ENCODE measurements at places on chromosomes 12 and 14.

DNA sequence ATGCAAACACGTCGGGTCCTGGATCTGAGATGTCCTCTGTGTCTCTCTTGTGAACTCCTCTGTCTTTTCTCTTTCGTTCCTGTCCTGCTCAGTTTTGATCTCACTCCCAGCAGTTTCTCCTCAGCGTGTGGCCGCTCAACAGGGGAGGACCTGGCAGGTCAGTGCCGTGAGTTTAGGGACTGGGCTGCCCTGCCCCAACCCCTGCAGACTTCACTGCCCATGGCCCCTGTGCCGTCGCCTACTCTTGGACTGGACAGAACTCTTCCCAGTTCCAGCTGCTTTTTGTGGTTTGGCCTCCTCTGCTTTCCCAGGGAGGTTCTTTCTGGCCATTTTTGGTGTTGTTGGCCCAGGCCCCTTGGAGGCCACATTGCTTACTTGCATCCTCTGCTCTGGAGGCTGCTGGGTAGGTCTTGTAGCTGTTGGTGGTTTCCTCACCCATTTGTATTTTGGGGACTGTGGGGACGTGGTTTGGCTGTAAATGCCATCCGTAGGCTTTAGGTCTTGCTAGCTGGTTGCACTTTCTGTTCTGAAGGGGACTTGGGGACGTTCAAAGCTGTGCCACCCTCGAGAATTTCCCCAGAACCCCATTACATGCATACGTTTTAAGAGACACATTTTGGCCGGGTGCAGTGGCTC is 20.0 kb upstream of the DNAH10 start:
- no peak for DNase-seq

GRCh38 chr12:8057839-8058238 is 8.3 kb downstream of the C3AR1 start:
- no peak for DNase-seq

- no peak for DNase-seq
Observed at GRCh38 chr12:48813465-48814261, 4.6 kb upstream of the CACNB3 start.

- no peak for DNase-seq
Observed at GRCh38 chr12:131856366-131857097, 28.3 kb downstream of the MMP17 start.

Data from NCI-H1694 treated with DMSO at 0.1 percent for 48 hours (cell line).